ENCODE measurements at places on chromosomes 12 and 14.

DNA sequence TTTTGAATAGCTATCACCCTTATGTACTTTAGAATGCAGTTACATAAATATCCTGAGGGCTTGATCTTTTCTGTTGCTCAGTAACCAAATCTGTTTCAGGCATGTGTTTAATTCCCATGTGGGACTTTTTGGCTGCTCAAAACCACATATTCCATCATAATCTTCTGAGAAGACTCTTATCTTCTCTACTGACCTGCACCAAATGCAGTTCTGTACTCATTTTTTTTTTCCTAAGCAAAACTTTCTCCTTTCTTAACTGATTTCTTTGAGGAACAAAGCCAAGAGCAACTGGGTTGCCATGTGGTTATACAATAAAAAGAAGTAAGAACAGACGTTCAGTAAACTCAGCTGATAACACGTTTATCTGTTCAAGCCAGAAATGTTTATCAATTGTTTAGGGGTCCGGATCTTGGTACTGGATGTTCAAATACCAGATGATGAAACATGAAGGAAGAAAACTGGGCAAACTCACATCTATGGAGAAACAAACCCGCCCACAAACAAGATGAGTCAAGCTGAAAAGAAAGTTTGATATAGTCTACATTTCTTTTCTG, 50.1 kb downstream of the TMEM132C start:
- DNase-seq: no peak

DNA sequence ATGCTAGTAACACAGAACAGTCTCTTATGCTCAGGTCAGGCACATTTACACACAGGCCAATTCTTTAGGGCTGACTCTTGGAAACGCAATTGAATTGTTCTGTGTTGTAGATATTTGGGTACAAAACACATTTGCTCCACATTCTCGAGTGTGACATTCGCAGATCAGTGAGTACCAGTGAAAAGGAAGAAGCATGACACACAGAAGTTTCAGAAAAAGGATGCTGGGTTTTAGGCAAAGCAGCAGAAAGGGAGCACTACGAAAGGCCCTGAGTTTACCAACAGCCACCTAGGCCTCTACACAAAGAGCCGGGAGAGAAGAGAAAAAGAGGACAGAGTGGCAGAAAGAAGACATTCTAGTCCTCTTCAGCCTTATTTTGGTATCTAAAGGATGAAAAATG, 254.4 kb upstream of the BTG1 start:
- DNase-seq: no peak

DNA sequence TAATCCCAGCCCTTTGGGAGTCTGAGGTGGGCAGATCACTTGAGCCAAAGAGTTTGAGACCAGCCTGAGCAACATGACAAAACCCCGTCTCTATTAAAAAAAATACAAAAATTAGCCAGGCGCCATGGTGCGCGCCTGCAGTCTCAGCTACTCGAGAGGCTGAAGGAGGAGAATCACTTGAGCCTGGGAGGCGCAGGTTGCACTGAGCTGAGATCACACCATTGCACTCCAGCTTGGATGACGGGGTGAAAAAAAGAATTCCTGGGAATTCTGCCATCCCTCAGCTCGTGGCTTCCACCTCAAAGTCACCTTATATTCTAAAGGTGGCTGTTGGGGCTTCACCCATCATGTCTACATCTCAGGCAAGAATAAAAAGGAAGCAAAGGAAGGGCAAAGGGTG, 12.9 kb downstream of the BCL2L14 start:
- DNase-seq: no peak

DNA sequence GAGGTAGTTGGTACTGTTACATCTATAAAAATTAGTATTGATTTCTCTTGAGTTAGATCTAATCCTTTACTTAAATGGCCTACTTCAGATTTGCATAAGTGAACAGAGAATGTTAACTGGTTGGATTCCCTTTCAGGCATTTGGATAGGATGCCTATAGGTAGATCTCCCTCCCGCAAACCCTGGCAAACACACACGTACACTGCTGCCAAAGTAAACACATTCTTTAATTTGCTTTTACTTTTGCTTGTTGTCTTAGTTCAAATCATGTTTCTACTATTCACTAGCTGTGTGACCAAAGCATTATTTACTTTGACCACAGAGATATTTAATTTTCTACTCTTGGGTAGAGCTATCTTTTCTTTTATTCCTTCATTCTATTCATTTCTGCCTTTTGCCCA, 936.1 kb upstream of the FBXO33 start:
- DNase-seq: no peak

GRCh38 chr12:15741082-15741481, 48.1 kb downstream of the EPS8 start:
- DNase-seq: no peak

DNA sequence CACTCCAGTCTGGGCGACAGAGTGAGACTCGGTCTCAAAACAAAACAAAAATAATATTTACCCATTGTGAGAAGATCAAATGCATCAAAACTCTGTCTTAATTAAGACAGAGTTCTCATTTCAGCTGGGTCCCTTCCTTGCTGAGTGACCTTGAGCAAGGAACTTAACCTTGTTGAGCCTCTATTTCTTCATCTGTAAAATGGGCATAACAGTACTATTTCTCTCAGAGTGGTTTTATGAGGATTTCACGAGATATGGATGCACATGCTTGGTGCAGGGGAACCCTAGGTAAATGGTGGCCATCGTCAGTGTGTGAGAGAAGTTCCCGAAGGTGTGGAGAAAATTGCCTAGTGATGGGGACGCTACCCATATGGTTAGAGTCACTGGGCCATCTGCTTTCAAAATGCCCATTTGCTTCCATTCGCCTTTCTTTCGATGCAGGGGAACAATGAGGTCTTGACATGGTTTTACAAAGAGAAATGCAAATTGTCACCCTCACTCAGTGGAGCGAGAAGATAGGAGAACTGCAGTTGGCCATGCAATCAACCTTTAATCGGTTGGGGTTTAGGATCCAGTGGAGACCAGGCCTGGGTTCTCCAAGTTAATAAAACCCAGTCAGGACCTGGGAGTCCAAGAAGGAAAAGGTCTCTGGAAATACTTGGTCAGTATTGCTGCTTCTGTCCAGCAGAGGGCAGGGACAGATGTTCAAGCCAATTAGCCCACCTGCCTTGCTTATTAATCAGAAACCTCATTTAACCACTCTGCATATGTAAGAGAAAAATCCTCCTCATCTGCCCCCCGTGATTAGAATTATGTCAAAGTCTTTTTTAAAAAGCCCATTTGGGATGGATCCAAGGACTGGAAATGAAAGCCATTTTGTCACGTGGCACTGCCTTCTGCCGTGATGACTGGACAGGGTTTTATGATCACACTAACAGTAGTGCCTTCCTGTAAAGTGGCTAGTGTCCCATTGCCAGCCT, 37.2 kb downstream of the CFAP251 start:
- peak; percentile 22 for DNase-seq

DNA sequence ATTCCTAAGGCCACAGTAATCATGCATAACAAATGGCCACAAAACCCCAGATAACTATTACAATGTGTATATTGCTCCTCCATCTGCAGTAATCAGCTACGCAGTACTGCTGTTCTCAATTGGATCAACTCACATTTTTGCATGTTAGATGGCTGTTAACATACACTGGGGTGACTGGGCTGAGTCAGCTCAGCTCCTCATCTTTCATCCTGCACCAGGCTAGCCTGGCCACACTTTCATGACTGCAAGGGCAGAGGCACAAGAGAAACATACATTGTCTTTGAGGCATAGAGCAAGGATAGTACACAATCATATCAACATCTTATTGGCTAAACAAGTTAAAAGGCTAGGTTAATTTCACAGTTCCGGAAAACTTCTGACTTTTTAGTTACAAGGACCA, 306.6 kb downstream of the SLC6A15 start:
- DNase-seq: no peak

DNA sequence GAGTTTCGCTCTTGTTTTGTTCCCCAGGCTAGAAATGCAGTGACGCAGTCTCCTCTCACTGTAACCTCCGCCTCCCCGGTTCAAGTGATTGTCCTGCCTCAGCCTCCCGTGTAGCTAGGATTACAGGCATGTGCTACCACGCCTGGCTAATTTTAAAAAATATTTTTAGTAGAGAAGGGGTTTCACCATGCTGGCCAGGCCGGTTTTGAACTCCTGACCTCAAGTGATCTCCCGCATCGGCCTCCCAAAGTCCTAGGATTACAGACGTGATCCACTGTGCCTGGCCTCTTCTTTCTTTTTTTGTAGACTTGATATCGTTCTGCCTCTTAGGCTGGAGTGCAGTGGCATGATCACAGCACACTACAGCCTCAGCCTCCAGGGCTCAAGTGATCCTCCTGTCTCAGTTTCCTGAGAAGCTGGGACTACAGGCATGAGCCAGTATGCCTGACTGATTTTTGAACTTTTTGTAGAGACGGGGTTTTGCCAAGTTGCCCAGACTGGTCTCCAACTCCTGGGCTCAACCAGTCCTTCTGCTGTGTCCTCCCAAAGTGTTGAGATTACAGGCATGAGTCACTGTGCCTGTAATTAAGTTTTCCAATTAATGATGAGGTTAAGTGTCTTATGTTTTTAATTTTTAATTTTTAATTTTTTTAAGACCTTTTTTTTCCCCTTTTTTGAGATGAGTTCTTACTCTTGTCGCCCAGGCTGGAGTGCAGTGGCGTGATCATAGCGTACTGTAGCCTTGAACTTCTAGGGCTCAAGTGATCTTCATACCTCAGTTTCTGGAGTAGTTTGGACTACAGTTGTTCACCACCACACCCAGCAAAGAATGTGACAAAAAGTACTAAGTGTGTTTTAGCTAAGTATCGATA, 10.2 kb downstream of the RCOR1 start:
- DNase-seq: no peak

GRCh38 chr14:104265918-104266630, 127.7 kb downstream of the KIF26A start:
- no peak for DNase-seq

DNA sequence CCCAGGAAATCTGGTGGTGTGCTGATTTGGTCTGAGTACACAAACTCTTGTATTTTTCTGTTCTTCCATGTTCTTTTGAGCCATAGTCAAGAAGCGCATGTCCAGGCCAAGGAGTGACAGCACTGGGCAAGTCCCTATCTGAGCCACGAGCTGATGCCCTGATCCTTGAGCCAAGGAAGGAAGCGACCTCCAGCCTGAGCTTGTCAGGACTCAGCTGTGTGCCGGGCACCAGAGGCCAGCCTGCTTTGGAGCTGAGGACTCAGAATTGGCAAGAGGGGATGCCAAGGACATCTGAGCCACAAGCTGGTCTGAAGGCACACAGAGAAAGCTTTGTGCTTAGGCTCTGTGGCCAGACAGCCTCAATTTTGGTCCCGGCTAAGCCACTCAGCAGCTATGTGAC, 52.6 kb downstream of the GALNT16 start:
- no peak for DNase-seq

DNA sequence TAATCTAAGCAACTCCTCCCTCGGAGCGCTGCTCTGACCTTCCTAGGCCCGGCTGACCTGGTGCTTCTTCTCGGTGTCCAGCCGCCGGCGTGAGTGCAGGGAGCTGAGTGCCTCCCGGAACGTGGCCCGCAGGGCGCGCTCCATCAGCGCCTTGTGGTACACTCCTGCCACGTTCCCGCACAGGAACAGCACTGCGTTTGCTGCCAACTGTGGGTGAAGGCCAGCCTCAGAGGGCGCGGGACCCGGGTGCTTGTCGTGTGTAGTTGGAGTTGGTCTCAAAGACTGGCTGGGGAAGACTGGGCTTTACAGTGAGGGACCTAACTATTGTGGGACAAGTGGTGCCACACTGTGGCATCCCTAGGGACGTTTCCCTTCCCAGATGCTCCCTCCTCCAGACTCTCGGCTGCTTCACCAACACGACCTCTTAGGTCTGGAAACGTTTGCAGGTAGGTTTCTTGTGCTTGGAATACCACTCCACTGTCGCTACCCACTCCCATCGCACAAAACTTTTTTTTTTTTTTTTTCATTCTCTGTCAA, 3.1 kb downstream of the ADCY4 start:
- DNase-seq: no peak

DNA sequence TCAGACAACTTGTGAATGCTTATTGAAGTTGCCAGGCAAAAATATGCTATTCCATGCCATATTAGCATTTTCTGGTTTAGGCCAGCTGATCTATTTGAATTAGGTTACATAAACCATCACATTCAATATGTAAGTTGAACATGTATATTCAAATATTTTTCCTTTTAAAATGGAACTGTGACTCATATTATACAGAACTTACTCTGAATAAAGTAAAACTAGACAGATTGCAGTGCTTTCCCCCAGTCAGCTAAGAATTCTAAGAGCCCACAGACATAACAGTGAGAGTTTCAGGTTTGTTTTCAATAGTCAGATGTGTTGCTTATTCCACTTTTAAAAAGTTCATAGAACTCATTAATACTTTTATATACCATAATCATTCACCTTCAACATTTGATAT, 119.8 kb downstream of the MGST1 start:
- no peak for DNase-seq

- DNase-seq: peak; percentile 34
Observed at GRCh38 chr12:116599285-116600136, 40.3 kb downstream of the MAP1LC3B2 start.

Measured in Caco-2 (cell line).